ENCODE measurements at places on chromosomes 16 and 17.
A peak's percentile ranks its signal among the peaks of the same experiment; 100 is the strongest.

- DNase-seq, result no peak
These were observed 5.2 kb downstream of the ITPRIPL2 start for GRCh38 chr16:19118938-19119431.

GRCh38 chr17:45294506-45294905, 22.3 kb downstream of the MAP3K14 start:
- no peak for DNase-seq

DNA sequence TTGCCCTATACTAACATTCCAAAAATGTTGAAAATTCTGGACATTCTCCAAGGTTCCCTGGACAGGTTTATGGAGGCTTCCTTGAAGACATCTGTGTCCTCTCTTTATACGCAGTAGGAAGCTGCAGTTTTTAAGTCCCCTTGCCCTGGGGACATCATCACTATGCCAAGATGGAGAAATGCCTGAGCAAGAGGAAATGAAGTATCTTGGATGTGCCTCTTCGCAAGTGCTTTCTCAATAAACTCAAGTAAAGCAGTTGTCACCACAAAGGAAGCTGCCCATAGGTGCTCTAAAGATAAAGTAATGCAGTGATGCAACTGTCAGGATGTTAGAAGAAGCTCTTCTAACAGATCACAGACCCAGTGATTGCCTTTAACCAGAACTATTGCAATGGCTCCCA, 71.0 kb downstream of the CDYL2 start:
- DNase-seq, result no peak

DNA sequence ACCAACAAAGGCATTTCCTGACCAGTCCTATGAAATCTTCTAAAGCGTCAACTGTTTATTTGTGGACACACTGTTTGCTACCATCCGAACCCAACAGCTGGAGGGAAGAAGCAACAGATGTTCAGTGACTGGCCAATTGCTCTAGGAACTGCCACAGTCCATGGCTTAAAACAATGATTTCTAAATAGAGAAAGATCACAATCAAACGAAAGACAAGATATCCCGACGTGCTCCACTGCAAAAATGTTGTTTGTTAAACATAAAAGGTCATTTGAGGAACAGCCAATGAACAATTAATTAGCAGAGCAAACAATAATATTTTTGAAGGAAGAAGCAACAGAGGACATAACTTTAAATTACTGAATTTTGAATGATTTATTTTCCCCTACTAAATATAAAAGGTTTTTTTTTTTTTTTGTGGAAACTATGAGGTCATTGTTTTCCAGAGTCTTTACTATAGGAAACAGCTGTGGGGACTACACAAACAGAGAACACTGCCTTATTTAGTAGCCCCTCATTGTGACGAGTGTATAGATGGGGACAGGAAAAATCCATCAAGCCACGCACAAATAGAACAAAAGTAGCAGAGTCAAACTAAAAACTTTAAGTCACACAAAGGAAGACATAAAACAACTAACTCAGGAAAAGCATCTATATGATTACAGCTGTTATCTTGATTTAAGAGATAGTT, 17.2 kb downstream of the USP31 start:
- DNase-seq, result no peak

DNA sequence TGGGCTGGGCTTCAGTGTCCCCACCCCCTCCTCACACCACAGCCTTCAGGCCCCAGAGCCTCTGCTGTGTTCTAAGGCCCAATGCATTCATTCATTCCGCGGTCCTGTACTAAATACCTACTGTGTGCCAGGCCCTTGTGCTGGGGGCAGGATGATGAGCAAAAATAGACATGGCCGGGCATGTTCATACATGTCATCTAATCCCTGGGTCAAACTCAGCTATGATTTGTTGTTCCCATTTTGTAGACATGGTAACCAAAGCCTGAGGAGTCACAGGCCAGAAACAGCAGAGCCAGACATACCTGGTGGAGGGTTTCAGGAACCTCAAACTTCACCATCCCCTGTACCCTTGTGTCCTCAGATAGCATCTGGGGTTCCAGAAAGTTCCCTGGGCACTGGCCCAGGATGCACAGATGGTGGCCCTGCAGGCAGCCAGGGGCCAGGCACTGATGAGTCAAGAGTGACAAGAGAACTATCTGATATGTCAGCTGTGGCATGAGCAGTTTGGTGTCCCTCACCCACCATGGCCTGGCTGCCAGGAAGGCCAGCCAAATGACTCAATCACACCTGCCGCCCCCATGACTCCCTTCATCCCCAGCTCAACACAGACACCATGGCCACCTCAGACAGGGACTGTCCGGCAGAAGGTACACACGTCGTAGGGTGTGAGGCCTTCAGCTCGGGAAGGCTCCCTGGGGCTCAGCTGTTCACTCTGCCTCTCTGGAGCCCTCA, 2.7 kb upstream of the RRAD start:
- DNase-seq, result peak; percentile 81

GRCh38 chr17:4986403-4986802, 1.1 kb downstream of the CAMTA2 start:
- no peak for DNase-seq

GRCh38 chr17:80491478-80492342, 15.3 kb upstream of the NPTX1 start:
- DNase-seq, result no peak

DNA sequence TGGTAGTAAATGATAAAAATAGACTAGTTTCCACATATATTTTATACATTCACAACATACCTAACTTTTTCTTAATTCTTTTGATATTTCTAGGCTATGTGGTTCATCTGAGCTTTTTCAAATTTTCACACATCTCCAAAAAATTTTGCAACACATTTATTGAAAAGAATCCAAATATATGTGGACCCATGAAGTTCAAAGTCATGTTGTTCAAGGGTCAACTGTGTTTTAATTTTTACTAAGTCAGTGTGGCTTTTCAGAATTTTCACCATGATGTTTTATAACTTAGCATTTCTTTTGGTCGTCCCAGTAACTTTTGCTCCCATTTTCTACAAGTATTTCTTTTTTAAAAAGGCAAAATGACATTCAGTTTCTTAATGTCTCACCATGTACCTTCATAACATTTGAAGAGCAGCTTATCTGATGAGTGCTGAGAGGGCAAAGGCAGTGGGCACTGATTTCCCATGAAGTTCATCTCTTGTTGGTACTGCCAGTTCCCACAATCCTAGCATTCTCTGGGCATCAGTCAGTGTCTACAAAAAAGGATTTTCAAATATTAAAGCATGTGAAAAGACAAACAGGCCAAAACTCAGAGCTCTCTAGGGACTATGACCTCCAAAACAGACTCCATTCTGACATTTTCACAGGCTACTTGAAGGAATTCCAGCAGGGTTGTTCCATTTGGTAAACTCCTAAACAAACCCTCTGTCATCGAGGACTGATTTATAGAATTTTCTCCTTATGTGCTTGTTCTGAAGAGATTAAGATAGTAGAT, 80.3 kb downstream of the MRTFB start:
- DNase-seq, result no peak

DNA sequence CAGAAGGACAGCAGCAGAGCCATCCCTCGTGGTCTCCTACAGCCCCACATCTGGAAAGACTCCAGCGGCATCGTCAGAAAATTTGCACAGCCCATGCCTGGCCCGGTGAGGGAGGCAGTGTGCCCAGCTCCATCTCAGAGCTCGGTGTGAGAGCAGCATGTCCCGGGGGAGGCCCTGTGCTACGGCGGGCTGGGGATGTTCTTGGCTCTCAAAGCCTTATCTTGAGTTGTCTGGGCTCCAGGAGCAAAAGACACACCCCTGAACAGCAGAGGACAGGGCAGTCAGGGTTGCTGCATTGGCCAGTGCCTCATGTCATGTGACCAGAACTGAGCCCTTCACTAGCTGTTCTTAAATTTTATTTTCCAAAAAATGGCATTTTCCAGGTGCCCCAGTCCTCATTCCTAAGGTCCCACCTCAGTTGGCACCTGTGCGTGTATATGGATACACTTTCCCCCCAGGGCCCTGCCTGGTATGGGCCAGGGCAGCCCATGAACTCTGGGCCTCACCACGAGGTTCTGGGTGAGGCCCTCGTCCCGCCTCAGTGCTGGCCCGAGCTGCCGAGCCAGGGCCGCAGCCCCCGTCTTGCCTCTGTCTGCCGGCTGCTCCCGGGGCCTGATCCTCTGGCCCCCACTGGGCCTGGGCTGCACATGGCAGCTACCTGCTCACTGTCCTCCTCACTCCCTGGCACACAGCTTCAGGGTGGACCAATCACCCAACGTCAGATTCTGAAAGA, 3.0 kb downstream of the NUDT16L1 start:
- DNase-seq, result no peak

DNA sequence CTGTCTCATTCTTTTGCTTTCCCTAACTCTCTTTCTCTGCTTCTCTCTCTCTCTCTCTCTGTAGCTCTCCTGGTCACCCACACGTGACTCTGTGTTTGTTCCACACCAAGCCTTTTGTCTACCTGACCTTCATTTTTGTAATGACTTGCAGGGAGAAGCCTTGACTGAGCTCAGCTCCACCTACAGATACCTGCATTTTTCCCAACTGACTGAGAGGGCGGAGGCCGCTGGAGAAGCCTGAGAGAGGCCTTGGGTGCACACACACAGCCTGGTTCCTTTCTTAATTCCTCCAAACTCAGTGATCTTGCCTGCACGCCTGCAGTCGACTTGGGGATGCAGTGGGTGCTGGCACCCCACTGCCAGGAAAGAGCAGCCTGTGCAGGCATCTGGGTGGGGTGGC, 68.8 kb downstream of the LYRM1 start:
- no peak for DNase-seq

GRCh38 chr16:49643429-49644144, 212.3 kb downstream of the ZNF423 start:
- no peak for DNase-seq

GRCh38 chr17:35257208-35257659, 14.4 kb downstream of the SLFN5 start:
- DNase-seq, result no peak

DNA sequence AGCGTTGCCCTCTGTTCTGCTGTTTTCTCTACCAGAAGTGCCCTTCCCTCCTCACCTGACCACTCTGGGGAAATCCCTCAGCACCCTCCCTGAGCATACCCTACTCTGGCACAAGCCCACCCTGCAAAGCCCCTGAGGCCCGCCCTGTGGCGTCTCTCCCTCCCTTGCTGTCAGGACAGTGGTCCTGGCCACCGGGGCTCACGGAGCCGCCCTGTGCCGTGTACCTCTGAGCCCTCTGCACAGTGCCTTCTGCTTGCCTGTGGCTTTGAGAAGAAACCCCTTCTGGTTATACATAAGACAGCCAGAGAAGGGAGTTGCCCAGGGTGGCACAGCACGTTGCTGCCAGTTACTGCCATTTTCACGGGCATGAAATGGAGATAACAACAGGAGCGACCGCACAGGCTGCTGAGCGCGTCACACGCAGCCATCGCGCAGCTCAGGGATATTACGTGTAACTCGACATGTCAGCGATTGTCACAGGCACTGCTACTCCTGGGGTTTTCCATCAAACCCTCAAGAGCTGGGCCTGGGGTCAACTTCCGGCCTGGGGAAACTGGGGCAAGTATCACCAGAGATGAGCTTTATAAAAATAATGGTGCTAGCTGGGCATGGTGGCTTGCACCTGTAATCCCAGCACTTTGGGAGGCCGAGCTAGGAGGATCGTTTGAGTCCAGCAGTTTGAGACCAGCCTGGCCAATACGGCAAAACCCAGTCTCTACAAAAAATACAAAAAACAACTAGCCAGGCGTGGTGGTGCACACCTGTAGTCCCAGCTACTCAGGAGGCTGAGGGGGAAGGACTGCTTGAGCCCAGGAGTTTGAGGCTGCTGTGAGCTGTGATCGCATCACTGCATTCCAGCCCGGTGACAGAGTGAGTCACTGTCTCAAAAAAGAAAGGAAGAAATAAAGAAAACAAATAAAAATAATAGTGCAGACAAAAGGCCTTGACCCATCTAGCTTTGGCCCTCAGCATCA, 14.8 kb downstream of the SCGB1C2 start:
- no peak for DNase-seq

GRCh38 chr17:71989117-71989516, 131.7 kb upstream of the SOX9 start:
- DNase-seq, result no peak

- no peak for DNase-seq
These were observed 73.1 kb downstream of the WNT3 start for GRCh38 chr17:46745376-46745775.

GRCh38 chr16:54110016-54110981, 176.3 kb downstream of the IRX3 start:
- no peak for DNase-seq

DNA sequence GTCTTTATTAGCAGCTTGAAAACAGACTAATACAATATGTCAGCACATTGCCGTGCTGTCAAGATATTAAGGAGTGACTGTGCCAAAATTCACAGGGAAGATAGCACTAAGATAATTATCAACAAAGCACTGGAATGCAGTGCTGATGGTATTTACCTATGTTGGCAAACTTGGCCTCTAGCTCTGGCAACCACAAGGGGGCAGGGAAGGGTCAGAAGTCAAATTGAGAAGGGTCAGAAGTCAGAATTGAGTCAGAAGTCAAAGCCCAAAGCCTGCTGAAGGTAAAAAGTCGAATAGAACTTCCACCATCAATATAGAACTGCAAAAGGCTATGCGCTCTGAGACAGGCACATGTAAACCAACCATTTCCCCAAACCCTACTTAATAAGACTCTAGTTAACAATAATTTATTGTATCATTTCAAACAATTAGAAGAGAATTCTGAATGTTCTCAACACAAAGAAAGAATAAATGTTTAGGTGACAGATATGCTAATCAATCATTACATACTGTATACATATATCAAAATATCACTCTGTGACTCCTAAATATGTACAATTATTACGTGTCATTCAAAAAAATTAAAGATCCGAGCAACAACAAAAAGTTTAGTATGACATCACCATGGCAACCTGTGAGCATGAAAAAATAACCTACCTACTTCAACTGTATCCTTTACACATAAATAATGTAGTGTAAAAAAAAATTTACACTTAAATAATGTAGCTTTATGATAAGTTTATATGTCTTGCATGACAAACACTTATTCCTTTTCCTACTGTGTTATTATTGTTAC, 916.1 kb downstream of the KCNJ2 start:
- DNase-seq, result no peak

DNA sequence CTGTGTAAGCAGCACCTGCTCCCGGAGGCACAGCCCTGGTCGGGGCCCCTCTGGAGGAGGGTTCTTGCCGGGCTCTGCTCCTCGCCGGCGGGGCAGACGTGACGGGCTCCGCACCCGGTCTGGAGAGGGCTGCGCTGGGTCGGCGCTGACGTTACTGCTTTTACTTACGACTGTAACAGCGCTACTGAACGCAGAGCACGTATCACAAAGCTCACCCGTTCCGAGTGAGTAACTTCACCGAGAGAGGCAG, 1.3 kb upstream of the RAB40C start:
- no peak for DNase-seq

- DNase-seq, result peak; percentile 48
These were observed 12.8 kb upstream of the ZNF23 start for GRCh38 chr16:71474864-71475263.

GRCh38 chr16:49382916-49383315, 9.3 kb downstream of the C16orf78 start:
- no peak for DNase-seq

DNA sequence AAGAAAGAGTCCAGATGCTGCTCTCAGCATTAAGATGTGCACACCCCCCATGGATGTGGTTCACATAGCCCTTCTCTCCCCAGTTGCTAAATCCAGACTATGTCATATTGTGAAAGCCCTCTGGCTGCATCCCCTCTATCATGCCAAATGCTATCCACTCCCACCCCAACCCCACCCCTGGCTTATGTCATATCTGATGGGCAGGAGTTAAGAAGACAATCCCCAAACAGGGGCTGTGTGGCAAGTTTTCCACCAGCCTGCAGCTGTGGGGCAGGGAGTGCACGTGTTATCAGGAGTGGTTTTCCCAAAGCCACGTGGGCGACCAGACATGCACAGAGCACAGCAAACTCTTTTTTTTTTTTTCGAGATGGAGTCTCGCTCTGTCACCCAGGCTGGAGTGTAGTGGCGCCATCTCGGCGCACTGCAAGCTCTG, 10.0 kb downstream of the FAM117A start:
- no peak for DNase-seq

Measured in keratinocyte (primary cell).